Upper lobe of left lung (tissue), 6 donors: ENCODE measurements at places on chromosomes 7 and 10.

DNA sequence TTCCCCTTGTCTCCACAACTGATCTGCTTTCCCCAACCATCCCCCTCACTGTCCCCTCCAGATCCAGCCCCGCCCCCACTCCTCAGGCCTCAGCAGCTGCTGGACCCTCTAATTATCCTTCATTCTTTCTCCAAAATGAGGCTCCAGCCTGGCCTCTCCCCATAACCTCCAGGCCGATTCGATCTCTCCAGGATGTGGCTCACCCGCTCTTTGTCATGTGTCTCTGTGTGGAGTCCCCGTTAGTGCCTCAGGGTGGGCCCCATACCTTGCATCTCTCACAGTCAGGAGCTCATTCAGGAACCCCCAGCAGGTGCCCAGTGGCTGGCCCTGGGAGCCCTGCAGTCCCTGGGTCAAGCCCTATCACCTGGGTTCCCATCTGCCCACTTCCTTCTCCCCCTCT is 1.3 kb downstream of the PILRA start:
- no peak for DNase-seq

DNA sequence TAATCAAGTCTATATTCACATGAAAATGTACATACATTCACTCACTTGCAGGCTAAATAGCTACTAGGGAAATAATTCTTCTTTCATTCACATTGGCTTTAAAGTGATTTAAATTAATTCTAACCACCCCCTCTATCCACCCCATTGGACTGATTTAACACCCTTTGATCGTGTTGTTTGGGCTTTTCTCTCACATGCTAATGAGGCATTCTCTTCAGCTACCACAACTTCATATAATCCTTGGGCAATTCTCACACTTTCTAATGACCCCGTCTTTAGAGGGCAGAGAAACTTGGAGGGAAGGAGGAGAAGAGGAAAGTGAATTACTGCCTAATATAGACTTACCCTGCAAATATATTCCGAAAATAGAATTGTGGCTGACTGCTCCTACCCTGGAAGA is 24.6 kb downstream of the GRM3 start:
- no peak for DNase-seq

- DNase-seq: no peak
These were observed 40.2 kb downstream of the FAM13C start for GRCh38 chr10:59322131-59322530.

DNA sequence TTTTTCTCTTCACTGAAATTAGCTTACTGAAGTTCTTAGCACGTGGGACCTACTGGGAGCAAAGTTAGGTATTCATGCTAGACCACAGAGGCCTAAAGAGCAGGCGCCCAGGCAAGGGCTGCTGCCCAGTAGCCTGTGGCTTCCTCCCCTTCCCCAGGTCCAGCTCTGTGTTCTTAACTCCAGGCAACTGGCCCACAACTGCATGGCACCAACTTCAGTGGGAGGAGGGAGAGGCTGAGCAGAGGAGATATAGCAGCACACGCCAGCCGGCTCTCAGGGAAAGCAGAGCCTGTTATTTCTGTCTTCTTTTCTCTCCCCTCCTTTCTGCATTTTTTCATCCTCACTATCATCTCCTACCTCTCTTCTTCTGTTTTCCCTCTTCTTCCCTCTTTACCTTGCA is 67.4 kb downstream of the PCGF5 start:
- DNase-seq: no peak

DNA sequence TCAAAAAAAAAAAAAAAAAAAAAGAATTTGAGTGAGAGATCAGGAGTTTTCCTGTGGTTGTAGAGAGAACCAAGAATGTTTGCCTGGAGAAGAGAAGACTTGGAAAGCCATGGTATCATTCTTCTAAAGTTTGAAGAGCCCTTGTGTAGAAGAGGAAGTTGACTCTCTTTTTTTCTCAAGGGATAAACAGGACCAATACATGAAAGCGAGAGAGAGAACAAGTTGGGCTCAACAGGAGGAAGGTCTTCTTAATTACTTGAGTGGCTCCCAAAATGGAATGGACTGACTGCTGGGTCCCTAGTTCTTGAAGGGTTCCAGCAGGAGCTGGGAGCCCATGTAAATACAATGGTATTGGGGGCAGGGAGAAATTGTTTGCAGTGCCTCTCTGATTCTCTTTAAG is 173.3 kb upstream of the ADO start:
- DNase-seq: no peak
